ENCODE measurements at places on chromosomes 3 and 15. TPM values are rescaled to one million over a fixed set of nuclear protein-coding genes. Genes with fewer than 3 reads are reported as not detected.

Gene SH2D7
- not detected for polyA plus RNA-seq

Gene HESX1
- polyA plus RNA-seq: 2.1 TPM

Gene LRRIQ4
- not detected for polyA plus RNA-seq

Gene DLEC1
- 0.52 TPM for polyA plus RNA-seq

Gene ARID3B
- 2.3 TPM for polyA plus RNA-seq

Gene SEMA3F
- 36.7 TPM for polyA plus RNA-seq

Gene EXD1
- polyA plus RNA-seq: not detected

Gene CISH
- 59.4 TPM for polyA plus RNA-seq

Gene CFAP161
- not detected for polyA plus RNA-seq

Gene MEX3B
- polyA plus RNA-seq: 0.28 TPM

Gene CHDH
- 26.5 TPM for polyA plus RNA-seq

Gene GPR87
- not detected for polyA plus RNA-seq

Gene SLC28A1
- 51.2 TPM for polyA plus RNA-seq

Gene CPN2
- polyA plus RNA-seq: 15.8 TPM

Gene TMIE
- polyA plus RNA-seq: 1.3 TPM

Gene SLC9A9
- polyA plus RNA-seq: 3.7 TPM

Gene THOC7
- 99.5 TPM for polyA plus RNA-seq

Gene LRRN1
- 0.41 TPM for polyA plus RNA-seq

Gene SV2B
- polyA plus RNA-seq: 0.17 TPM

Gene CHD2
- polyA plus RNA-seq: 22.5 TPM

Gene RAD18
- polyA plus RNA-seq: 3.1 TPM

Gene PLCL2
- 10.5 TPM for polyA plus RNA-seq

Gene ADPRH
- polyA plus RNA-seq: 5.2 TPM

Gene ABCC5
- 31.9 TPM for polyA plus RNA-seq

Gene TRIM42
- not detected for polyA plus RNA-seq

Gene PLCH1
- polyA plus RNA-seq: 1.6 TPM

Gene ROPN1
- polyA plus RNA-seq: not detected

Gene BTD
- 37.2 TPM for polyA plus RNA-seq

Gene MYL3
- 81.9 TPM for polyA plus RNA-seq

Gene GALNT15
- 5.5 TPM for polyA plus RNA-seq

Gene MORC1
- not detected for polyA plus RNA-seq

Gene GOLGA8G
- polyA plus RNA-seq: not detected

Gene AGBL1
- polyA plus RNA-seq: not detected

Gene SLC22A13
- polyA plus RNA-seq: 9.9 TPM

Gene UBAP1L
- 2.1 TPM for polyA plus RNA-seq

Gene CCDC33
- not detected for polyA plus RNA-seq

Gene C3orf49
- not detected for polyA plus RNA-seq

Gene ECE2
- polyA plus RNA-seq: not detected

Gene TRPM1
- polyA plus RNA-seq: 1.3 TPM

Gene BCHE
- polyA plus RNA-seq: 2.8 TPM

Gene LRRC31
- not detected for polyA plus RNA-seq

Gene ADCY5
- polyA plus RNA-seq: 7.1 TPM

Gene IMPDH2
- 99.9 TPM for polyA plus RNA-seq

Gene QARS1
- polyA plus RNA-seq: 209 TPM

Gene ENTPD3
- polyA plus RNA-seq: 1.1 TPM

Gene ACVR2B
- 1.2 TPM for polyA plus RNA-seq

Gene B3GNT5
- 2.4 TPM for polyA plus RNA-seq

Gene LMAN1L
- not detected for polyA plus RNA-seq

Gene NPAP1
- 0.04 TPM for polyA plus RNA-seq

Gene NLGN1
- polyA plus RNA-seq: 0.49 TPM

Gene ATP8B4
- 2.1 TPM for polyA plus RNA-seq

Gene STX19
- 0.47 TPM for polyA plus RNA-seq
